ENCODE measurements at places on chromosomes 5 and 9.

DNA sequence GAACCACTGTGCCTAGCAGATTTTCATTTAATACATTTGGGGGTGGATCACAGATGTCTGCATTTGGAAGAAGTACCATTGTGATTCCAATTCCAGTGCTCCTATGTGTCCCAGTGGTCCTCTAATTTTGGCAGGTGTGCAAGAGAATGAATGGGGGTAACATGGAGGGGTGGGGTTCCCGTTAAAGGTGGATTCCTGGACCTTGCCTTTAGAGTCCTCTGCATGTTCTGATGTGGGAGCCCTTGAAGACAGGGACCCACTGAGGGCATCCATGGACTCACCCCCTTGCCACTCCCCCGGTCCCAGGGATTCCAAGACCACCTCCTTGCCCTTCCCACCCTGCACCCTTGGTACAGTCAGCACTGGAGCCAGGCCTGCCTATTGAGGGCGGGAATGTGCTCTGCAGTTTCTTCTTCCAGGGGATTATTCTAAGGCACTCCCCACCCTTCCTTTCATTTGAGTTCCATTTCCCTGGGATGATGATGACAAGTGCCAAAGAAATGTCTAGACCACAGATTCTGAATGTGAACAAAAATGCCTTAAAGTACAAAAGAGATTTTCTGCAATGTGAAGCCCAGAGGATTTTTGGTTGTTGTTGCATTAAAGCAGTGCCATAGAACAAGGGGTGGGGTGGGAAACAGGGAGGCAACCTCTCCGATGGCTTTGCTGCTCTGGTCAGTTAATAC, 119.4 kb upstream of the PTCH1 start:
- DNase-seq = no peak

DNA sequence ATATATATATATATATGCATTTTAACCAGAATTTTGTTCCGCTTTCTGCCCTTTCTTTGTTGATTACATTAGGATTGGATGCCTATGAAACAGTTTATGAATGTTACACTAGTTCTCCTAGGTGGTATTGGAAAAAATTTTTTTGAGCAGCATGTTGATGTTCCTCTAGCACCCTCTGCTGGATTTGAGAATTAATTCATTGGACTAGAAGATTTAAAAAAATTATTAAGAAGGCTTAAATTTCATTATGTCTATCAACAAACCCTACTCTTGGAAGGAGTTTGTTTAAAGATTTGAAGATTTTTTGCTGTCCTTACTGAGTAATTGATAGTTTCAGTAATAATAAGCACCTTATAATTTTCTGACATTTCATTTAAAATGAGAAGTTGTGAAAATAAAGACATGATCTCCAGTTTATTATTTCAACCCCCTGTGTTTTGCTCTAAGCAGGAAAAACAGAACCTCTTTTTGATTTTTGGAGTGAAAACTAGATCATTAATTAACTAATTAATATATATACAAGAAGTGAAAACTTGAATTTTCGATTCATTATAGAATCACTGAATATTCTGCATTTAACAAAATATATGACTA, 89.6 kb downstream of the CCDC171 start:
- peak; percentile 42 for DNase-seq

GRCh38 chr5:181001947-181002346, 13.3 kb downstream of the BTNL3 start:
- DNase-seq = no peak

DNA sequence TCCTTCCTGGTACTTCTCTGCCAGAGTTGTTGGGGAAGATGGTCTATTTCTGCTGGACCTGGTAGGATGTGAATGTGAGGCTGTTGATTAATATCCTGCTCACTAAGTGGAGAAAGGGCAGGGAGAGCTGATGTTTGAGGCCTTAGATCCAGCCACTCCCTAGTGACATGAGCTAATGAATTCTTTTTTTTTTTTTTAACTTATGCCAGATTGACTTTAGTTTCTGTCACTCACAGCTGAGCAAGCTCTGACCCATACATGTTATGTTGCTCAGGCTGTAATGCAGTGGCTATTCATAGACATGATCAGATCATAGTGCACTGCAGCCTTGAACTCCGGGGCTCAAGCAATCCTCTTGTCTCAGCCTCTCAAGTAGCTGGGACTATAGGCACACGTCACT, 75.1 kb upstream of the SPRY4 start:
- no peak for DNase-seq

GRCh38 chr5:143738417-143739401, 73.3 kb upstream of the HMHB1 start:
- DNase-seq = no peak

GRCh38 chr5:175590471-175590881, 67.4 kb upstream of the HRH2 start:
- peak; percentile 94 for DNase-seq

DNA sequence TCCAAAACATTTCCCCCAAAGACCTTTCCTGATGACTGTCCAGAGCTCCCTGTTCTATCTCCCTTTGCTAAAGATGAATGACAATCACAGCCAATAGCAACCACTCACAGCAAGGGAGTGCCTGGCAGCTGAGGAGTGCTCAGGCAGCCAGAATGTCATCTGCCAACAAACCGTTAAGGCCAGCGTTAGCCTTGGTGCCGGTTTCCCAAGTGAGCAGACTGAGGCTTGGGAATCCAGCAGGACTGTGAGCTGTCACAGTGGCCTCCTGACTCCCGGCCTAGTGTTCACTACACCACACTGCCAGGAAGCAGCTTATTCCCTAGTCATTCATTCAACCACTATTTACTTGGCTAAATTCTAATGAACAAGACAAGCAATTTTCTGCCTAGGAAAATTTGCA, 24.7 kb downstream of the STK10 start:
- DNase-seq = no peak

DNA sequence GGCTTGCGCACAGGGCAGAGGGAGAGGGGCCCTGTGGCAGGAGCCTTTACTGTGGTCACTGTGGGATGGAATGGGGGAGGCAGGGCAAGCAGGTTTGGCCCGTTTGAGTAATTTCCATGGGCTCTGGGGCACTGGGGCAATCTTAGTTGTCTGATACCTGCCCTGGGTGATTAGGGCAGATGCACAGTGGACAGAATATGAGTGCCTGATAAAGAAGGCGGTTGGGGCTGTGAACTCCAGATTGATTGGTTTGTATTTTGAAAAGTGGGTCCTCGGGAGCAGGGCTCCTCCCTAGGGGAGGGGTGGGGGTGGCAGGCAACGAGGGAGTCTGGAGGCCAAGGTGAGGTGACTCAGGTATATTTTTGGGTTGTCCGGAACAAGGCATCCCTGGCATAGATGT, 247.5 kb downstream of the NSG2 start:
- DNase-seq = no peak

- DNase-seq = no peak
Measured at GRCh38 chr9:12695474-12695873, 2.3 kb downstream of the TYRP1 start.

- DNase-seq = no peak
Measured at GRCh38 chr9:83960991-83961390, 19.0 kb downstream of the HNRNPK start.

DNA sequence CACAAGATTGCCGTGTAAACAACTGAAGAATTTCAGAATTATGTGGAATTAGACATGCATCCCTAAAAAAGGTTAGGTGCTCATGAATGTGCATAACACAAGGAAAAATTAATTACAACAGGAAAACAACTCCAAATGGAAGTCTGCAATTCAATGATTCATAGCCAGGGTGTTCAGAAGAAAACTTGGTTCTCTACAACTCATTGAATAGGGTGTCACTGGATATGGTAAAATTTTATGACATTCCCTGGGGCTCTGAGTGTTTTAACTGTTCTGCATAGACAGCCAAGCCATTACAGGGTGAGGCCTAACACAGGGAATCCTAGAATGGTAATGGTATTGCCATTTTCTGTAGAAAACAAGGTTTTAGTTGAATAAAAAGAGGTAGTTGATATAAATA, 24.4 kb upstream of the ZSWIM6 start:
- DNase-seq = no peak

DNA sequence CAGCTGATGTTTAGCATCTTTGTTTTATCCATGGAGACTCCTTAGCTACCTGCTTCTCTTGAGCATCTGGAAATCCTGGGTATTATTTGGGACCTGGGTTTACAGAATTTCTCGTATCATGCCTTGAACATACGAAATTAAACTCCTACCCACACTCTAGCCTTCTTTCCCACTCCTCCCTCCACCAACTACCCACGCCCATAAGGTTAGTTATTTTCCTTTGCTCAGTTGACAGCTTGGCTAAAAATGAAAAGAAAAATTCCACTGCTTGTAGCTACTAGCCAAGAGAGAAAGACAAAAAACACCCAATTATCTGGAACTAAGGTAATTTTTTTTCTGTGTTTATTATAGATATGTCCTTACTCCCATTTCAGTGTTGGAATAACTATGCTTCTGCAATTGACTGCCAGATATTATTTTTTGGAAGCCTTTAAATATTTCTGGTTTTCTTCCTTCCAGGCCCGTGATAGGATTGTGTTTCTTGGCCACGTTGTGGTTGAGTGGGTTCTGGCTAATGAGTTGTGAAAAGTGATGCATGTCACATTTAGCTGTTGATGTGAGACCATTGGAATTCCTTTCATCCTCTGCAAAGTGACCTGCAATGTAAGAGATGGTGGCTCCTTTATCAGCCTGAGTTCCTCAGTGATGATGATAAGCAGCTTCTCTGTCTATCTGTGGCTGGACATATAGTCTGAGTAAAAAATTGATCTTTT, 308.1 kb downstream of the LRRC70 start:
- no peak for DNase-seq

DNA sequence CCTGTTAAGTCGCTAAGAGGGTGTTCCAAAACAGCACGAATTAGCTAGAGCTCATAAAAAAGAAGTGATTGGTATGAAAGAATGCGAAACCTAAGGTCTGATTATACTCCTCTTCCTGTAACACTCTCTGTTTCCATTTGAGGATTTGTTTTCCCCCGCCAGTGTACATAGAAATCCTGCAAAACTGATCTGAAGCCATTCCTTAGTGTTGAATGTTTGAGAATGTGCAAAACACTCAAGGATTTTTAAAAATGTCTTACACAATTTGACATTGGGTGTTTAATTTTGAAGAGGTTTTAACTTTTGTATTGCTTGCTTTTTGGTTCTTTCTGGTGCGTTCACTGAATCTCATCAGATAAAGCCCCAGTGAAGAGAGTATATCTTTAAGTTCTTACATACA, 105.3 kb downstream of the KCNN2 start:
- no peak for DNase-seq

GRCh38 chr9:106119176-106119575, 424.8 kb downstream of the TMEM38B start:
- DNase-seq = no peak

GRCh38 chr5:37954561-37954960, 114.7 kb upstream of the GDNF start:
- DNase-seq = no peak

DNA sequence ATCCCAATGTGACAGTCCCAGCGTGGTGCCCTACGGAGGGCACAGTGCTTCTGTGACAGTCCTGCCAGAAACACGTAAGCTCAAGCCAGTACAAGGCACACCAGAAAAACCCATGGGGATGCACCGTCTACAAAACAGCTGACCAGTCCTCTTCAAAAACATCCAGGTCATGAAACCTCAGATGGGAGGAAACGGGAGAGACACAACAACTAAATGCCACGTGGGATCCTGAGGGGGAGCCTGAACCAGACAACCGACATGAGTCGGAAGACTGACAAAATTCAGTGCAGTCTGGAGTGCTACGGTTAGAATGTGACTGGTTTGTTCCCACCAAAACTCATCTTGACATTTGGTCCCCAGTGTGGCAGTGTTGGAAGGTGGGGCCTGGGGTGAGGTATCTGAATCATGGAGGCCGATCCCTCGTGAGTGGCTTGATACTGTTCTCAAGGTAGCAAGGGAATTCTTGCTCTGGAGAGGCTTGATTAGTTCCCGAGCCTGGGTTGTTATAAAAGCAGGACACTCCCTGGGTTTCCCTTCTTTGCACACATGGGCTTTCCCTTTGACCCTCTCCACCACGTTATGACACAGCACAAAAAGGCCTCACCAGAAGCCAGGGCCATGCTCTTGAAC, 55.4 kb downstream of the ADAMTS2 start:
- no peak for DNase-seq

GRCh38 chr5:67416133-67416937, 219.7 kb upstream of the CD180 start:
- DNase-seq = no peak

- DNase-seq = no peak
Measured at GRCh38 chr9:12735665-12736064, 39.2 kb upstream of the LURAP1L start.

DNA sequence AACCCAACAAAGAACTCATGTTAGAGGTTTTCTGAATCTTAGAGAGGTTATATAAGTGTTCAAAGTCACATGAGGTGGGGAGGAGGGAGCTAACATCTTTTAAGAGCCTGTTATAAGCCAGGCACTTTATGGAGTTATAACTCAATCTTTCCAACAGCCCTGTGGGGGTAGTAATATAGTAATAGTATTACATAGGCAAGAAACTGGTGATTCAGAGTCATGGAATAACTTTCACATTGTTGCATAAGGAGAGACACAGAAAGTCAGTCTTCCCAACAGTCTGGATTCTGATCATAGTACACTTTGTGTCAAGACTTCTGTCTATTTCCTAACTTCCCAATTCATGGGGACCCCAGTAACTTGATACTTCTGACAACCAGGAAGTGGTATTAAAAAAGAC, 89.2 kb downstream of the ACER2 start:
- peak; percentile 74 for DNase-seq

DNA sequence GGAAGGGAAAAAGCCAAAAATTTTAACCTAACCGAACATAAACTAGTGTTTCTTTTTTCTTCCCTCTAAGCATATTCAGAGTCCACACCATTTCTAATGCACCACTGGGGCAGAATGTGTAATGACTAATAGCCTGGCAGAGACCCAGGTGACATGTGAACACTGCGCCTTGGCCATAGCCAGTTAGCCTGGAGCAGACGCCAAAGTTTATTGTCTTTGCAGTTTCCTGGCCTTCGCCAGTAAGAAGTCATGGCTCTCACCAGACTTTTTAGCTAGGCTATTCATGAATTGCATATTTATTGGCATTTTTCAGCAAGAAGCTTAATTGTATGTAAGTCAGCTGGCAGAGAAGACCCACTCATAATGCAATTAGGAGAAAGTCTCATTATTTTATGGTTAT, 182.8 kb upstream of the SLC27A6 start:
- DNase-seq = no peak

- no peak for DNase-seq
Measured at GRCh38 chr9:137078701-137079400, 1.5 kb downstream of the UAP1L1 start.

DNA sequence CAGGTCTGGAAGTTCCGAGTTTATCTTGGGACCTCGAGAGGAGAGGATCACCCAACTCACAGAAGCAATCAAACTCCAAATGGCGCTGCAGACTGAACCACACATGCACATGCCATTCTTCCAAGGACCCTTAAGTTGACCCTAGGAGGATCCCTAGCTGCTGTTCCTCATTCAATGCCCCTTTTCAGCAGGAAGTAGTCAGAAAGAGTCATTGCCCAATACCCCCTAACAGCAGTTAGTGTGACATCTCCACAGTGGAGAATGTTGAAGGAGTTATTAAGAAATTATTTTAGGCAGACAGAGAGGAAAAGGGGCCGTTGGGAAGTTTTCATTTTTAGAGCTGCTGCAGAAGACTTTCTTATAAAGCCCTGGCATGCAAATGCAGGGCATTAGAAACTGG, 229.9 kb upstream of the DAB2 start:
- DNase-seq = peak; percentile 1

- DNase-seq = no peak
Measured at GRCh38 chr5:124237206-124237695, 509.2 kb downstream of the ZNF608 start.

- no peak for DNase-seq
Measured at GRCh38 chr9:124940521-124940893, 376 bp downstream of the GOLGA1 start.
